ENCODE measurements at places on chromosomes 4 and X.

GRCh38 chrX:14409341-14409740 lies 120.0 kb upstream of the GLRA2 start:
- no peak for DNase-seq

DNA sequence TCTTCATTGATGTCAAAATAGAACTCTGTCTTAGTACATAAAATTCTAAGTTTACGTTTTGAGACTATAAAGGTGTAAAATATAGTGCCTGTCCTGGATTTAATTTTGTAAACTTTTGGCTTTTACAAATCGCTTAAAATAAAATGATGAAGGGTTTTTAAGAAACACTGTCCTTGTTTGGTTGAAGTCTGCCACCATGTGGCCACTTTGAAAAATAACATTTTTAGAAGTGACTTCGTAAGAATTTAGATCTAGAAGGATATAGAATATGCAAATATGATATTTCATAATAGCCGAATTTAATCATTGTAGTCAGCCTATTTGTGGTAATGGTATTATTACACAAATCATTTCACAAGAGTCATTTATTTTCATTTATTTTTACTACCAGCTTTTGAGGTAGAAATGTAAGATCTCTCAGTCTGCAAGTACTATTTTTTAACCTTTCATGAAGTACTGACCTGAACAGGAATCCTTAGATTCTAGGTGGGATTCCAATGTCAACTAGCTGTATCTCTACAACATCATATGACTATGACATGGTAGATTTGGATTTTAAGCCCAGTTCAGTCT lies 31.0 kb upstream of the FAT4 start:
- no peak for DNase-seq

DNA sequence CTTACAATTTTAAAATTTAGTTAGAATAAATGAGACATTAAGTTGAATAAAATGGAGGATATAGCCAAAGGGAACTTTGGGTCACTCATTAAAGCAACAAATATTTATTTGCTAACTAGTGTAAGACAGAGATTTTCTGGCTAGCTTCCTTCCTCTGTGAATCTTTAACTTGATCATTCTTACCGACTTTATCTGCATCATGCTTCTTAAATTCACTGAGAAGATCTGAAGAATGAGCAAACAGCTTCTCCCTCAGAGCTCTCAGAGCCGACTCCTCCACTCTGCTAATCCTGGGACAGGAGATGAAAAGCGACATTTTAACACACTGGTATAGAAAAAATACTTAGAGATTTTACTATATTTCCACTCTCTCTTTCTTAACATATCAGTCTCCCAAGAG lies 35.1 kb downstream of the PPEF2 start:
- no peak for DNase-seq

DNA sequence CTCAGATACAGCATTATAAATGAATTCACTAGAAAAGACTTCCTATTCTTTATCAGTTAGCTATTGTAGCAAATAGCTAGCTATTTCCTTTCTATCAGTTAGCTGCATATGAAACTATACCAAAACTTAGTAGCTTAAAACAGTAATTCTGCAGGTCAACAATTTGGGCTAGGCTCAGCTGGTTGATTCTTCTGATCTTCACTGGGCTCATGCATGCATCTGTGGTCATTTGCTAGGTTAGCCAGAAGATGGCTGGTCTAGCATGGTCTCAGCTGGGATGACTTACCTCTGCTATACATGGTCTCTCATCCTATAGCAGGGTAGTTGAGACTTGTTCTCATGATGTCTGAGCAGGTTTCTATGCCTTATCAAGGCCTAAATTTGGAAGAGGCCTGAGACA lies 147.4 kb downstream of the CENPC start:
- no peak for DNase-seq

DNA sequence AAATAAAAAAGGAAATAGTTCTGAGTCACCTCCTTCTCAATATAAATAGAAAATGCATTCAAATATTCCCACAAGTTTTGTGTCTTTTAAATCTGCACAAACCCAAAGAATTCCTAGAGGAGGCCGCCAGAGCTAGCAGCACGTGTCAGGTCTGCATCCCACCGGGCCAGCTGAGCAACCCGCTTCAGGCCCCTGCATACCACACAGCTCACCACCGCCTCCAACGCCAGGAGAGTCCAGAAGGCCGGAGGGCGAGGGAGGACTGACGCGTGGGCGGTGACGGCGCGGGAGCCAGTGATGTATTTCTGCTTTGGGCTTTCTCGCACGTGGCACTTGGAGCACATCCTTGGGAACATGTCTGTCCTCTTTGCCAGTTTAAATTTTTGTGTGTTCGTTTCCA lies 61.9 kb upstream of the CLDN34 start:
- no peak for DNase-seq

GRCh38 chr4:6781113-6781512 lies 1.4 kb upstream of the KIAA0232 start:
- DNase-seq = no peak

DNA sequence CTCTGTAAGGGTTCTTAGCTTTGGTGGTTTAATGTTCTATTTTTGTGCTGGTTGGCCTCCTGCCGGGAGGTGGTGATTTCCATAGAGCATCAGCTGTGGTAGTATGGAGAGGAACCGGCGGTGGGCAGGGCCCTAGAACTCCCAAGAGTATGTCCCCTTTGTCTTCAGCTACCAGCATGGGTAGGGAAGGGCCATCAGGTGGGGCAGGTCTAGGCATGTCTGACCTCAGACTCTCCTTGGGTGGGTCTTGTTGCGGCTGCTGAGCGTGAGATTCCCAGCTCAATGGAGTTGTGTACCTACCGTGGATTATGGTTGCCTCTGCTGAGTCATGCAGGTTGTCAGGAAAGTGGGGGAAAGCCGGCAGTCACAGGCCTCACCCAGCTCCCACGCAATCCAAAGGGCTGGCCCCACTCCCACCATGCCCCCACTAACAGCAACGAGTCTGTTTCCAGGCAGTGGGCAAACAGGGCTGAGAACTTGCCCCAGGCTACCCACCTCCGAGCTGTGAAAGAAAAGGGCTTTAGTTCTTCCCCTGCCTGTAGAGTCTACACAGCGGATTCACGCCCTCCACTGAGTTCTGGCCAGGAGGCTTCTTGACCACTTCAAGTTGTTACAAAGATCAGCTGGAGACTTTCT lies 235.9 kb downstream of the RPA4 start:
- DNase-seq = no peak

DNA sequence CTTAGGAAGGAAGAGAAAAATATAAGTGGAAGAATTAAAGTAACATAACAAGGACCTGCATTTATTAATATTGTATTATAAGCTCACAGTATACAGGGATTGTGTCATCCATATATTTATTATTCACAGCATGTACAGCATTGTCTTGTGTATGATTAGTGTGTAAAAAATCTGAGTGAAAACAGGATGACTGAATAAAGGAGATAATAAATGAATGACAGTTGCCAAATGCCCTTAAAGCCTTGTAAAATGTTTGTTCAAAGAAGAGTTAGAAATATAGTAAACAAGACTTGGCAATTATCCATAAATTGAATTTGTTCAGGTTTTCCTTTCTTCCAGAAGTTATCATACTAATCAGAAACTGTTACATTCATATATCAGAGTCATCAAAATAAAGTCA lies 172.7 kb downstream of the BTC start:
- DNase-seq = no peak

DNA sequence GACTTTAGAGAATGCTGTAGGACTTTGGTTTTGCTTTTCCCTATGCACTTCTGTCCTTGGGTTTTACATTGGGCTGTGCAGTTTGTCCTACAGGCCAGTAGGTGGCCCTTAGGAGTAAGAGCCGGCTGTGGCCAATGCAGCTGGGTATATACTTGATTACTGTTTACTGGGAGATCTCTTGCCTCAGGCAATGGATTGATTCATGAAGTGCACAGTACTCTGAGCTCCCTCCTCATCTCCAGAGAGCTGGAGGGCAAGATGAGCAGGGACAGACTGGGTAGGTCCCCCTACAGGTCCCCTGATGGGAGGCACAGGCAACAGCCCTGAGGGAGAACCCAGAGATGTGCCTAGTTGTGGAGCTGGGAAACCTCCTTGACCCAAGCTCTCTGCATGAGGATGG lies 103.8 kb upstream of the QRFPR start:
- DNase-seq = no peak

- DNase-seq = no peak
These were observed 520.1 kb upstream of the GALNT7 start for GRCh38 chr4:172648471-172648870.

DNA sequence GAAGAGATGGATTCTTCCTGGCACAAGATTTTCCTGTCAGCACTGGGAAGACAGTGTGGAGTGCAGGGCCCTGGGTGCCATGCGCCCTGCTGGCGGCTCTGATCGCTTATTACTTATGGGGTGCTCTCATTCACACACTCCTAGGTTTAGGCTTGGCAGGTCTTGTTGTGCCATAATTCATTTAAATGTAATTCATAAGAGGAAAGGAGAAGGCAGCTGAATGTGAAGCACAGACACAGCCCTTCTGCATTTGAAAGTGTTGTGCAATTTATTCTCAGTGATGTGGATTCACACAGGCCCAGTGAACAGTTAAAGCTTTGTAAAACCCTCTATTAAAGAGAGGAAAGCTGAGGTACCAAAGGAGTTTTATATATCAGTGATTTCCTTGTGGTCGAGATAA lies 249.7 kb downstream of the C4orf33 start:
- no peak for DNase-seq

- DNase-seq = no peak
These were observed 64.5 kb downstream of the STX18 start for GRCh38 chr4:4477391-4477790.

DNA sequence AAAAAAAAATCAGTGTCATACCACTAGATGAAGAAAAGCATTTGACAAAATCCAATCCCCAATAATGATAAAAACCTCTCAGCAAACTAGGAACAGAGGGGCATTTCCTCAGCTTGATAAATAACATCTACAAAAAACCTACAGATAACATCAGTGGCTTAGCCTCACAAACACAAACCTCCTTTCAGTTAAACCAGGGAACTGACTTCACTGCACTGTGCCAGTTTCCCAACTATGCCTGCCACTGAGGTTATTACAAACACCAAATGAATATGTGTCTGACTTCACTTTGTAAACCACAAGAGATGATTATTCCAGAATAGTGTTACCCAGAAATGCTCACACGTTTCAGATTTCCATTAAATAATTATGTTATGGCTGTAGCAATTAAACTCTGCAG lies 15.3 kb downstream of the MTMR8 start:
- no peak for DNase-seq

- DNase-seq = no peak
These were observed 67.4 kb downstream of the TNIP2 start for GRCh38 chr4:2688697-2689096.

GRCh38 chrX:25527156-25527555 lies 511.4 kb upstream of the ARX start:
- no peak for DNase-seq

- no peak for DNase-seq
These were observed 52.3 kb upstream of the TNIP3 start for GRCh38 chr4:121216461-121216860.

DNA sequence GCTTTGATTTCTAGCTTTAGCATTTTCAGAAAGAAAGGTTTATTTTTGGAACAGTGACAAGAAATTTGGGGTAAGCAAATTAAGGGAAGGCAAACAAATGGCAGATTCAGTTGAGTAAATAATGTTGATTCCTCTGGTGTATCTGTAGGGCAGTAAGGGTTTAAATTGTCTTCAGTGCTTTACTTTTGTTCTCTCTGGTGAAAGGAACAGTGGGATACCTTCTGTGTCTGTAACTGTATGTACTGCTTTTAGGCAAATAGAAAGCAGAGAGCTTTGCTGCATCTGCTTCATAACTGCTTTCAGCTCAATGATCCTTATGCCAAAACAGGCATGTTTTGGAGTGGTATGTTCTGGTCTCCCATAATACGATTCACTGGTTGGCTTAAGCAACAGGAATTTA lies 932.1 kb upstream of the SLIT2 start:
- peak; percentile 59 for DNase-seq

GRCh38 chrX:8967461-8967860 lies 66.5 kb downstream of the FAM9B start:
- no peak for DNase-seq

GRCh38 chrX:39950018-39950688 lies 147.6 kb downstream of the BCOR start:
- no peak for DNase-seq

DNA sequence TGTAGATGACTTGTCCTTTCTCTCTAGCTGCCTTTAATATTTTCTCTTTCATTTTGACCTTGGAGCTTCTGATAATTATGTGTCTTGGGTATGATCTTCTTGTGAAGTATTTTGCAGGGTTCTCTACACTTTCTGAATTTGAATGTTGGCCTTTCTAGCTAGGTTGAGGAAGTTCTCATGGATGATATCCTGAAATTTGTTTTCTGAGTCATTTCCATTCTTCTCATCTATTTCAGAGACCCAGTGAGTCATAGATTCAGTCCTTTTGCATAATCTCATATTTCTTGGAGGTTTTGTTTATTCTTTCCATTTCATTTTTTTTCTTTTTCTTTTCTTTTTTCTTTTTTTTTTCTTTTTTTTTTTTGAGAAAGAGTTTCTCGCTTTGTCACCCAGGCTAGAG lies 585.7 kb upstream of the PABPC4L start:
- DNase-seq = no peak

DNA sequence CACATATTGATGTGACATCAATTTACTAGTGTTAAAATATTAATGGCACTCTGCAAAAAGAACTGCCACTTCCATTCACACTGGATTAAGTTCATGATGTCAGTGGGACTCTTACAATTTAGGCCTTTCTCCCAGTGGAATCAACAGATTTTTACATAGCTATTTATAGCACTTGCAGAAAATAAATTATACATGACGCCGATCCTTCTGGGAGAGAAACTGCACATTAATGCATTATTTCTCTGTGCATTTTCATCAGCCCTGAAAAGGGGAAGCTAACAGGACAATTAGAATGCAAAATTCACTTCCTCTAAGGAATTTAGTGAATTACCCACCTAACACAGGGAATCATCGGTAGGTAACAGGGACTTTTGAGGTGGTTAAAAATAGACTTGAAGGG lies 15.7 kb downstream of the LGI2 start:
- no peak for DNase-seq

Measured in NCI-H1930 (cell line).